ENCODE measurements at places on chromosomes 6 and 20.

DNA sequence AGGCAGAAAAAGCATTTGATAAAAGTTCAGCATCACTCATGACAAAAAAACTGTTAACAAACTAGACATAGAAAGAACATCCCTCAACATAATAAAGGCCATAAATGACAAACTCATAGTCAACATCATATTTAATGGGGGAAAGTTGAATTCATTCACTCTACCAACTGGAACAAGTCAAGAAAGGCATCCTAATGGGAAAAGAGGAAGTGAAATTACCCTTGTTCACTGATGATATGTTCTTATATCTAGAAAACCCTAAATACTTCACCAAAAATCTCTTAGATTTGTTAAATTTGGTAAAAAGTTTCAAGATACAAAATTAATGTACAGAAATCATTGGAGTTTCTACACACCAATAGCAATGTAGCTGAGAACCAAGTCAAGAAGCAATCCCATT is 48.9 kb downstream of the GGTLC1 start:
- no peak for DNase-seq

GRCh38 chr20:47665221-47665991 is 119.9 kb downstream of the SULF2 start:
- no peak for DNase-seq

GRCh38 chr20:41175727-41176330 is 38.5 kb downstream of the PLCG1 start:
- DNase-seq, result no peak

- DNase-seq, result no peak
Measured at GRCh38 chr20:6348908-6349307, 226.1 kb upstream of the FERMT1 start.

DNA sequence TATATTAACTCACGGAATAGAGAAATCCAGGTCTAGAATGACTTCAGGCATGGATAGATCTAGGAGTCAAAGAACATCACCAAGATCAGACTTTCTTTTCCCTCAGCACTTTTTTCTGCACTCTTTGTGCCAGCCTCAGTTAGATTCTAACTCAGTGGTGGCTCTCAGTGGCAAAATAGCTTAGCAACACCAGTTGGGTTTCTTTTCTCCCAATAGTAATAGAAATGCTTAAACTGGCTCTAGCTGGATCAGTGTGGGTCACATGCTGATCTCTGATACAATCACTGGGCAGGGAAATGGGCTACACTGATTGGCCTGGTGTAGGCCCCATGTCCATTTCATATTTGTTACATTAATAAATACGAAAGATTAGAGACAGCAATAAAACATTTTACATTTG is 44.2 kb upstream of the ARFGEF2 start:
- DNase-seq, result no peak

DNA sequence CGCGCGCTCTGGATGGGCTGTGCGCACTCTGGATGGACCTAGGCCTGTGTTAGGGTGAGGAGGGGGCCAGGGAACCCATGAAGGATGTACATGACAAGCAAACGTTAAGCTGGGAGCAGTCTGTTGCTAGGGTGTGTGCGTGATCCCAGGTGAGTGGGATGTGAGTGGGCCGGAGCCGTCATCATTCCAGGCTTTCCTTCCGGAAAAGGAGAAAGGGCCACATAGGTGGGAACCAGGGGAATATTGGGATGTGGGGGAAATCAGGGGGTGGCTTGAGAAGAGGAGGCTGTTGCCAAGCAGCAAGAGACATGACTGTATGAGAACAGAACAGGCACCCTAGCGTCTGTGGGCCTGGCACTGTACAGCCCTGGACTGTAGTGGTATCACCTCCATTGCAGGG is 49.7 kb upstream of the EPB41L1 start:
- DNase-seq, result no peak

GRCh38 chr6:47034421-47034820 is 7.7 kb downstream of the ADGRF1 start:
- DNase-seq, result no peak

DNA sequence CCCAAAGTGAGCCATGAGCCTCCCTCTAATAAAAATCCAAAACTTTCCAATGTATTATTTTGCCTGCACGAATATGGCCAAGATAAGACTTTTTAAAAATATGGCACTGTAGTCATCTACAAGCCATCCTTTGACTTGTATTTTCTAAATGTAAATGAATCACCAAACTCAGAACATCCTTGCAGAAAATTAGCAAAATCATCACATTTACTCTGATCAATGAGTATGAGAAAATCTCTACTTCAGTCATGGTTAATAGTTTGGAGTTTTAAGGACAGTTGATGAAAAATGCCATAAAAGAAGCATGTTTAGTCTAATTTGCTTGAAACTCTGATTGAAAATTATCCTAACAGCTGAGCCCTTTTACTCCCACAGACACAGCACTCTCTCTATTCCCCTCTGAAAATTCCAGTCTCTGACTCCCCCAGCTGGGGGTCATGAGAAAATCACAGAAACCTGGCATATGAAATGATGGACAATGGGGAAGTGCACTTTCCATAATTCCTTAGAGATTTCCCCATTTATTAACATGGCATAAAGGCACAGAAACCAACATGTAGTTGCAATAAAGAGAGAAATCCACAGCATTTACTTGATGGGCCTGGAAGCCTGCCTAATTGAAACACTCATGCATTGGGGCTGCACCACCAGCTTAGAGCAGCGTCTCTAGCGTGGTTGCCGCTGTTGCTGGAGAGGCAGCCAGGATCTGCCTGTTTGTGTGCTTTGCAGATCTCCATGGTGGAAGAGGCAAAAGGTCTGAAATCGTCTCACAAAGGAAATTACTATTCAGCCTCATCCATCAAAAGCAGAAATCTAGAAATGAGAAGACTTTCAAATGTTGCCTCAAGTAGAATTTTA is 214.0 kb downstream of the WDR27 start:
- DNase-seq, result no peak

GRCh38 chr20:53382263-53382844 is 211.3 kb downstream of the ZNF217 start:
- DNase-seq, result no peak

GRCh38 chr20:991850-992249 is 10.3 kb downstream of the RSPO4 start:
- no peak for DNase-seq

GRCh38 chr6:144006736-144007477 is 1.2 kb downstream of the PLAGL1 start:
- no peak for DNase-seq

- no peak for DNase-seq
Measured at GRCh38 chr20:24753130-24753529, 195.9 kb upstream of the CST7 start.

DNA sequence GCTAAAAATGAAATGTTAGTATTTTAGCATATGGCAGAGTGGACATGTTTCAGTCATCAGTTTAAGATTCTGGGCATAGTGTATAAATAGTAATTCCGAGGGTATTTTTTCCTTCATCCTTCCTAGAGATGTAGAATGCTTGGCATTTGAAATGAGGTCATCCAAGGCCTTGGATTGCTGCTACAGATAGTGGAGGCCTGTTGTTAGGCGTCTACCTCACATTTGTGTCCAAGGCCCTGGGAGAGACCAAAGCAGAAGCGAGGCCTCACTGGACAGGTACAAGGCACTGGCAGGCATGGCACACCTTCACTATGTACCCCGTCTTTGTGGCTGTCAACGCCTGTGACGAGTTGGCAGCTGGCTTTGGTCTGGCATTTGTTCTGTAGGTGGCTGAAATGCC is 58.0 kb downstream of the DTD1 start:
- no peak for DNase-seq

DNA sequence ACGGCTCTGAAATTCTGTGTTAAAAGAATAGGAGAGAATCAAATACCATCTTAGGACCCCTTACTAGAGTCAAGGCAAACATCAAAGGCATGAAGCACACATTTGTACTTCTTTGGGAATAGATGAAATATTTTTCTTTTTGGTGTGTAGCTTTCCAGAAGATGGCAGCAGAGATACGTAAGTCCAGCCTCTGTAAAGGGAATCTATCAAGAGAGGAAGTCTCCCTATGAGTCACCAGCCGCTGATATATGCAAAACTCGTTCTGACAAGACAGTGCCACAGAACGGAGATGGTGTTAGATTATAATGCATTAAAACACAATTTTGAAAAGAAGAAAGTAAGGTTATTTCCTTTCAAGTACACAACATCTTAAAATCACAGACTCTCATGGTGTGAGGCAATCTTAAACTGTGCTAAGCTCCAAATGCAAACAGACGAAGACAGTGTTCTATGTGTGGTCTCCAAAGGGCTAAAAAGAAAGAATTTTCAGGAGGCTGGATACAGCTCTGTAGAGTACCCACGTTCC is 120.0 kb upstream of the AGPAT4 start:
- DNase-seq, result peak; percentile 32

- DNase-seq, result no peak
Measured at GRCh38 chr6:36364669-36365479, 22.6 kb downstream of the ETV7 start.

- DNase-seq, result peak; percentile 4
Measured at GRCh38 chr20:23161968-23162696, 76.0 kb upstream of the CD93 start.

DNA sequence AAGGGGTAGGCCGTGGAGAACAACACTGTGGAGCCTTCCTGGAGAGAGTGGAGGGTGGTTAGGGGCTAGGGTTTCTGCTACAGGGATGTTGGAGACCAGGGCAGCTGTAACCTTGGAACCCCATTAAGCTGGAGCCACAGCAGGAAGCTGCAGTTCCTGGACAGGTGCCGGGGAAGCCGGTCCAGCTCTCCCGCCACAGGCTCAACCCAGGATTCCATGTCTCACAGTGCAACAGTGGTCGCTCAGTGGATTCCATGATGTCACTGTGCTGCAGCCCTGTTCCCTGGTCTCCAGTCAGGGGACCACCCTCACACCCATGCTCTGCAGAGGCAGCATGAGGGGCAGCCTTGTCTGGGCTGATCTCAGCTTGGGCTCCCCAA is 264.6 kb upstream of the CDYL start:
- DNase-seq, result no peak

GRCh38 chr6:35343092-35343834 is 905 bp downstream of the PPARD start:
- no peak for DNase-seq

GRCh38 chr6:25053875-25054371 is 118.2 kb upstream of the RIPOR2 start:
- DNase-seq, result no peak

- no peak for DNase-seq
Measured at GRCh38 chr20:54347166-54347833, 128.1 kb upstream of the DOK5 start.

DNA sequence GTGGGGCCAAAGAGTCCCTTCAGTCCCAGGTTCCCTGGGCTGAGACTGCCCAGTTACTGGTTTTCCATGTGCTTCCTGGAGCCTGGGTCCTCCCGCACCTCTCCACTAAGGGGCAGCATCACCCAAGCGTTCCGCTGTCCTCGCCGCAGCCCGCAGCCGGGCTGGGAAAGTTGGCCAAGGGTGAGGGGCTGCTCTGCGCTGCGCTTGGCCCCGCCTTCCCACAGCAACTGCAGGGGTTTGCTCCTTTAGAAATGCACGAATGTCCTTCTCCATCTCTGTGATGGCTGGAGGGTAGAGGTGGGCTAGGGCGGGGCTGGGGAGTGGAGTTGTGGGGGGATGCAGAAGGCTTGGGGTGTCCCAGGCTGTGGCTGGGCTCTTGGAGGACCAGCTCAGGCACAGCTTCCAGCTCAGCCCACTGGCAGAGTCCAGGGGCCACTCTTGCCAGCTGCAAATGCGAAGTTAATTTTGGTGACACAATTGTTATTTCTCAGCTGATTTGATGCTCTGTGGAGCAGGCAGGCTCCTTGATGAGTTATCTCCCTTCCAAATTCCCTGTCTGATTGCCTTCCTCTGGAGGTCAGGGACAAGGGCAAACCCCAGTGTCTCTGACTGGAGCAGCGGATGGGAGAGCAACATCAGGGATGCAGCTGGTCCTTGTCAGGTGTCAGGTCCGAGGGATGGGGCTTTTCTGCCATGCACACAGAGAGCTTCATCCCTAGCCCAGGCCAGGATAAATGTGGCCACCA is 63.2 kb downstream of the NOL4L start:
- DNase-seq, result peak; percentile 45

- no peak for DNase-seq
Measured at GRCh38 chr6:97438011-97438671, 155.1 kb upstream of the MMS22L start.

- DNase-seq, result no peak
Measured at GRCh38 chr6:21070620-21071019, 522.9 kb upstream of the SOX4 start.

DNA sequence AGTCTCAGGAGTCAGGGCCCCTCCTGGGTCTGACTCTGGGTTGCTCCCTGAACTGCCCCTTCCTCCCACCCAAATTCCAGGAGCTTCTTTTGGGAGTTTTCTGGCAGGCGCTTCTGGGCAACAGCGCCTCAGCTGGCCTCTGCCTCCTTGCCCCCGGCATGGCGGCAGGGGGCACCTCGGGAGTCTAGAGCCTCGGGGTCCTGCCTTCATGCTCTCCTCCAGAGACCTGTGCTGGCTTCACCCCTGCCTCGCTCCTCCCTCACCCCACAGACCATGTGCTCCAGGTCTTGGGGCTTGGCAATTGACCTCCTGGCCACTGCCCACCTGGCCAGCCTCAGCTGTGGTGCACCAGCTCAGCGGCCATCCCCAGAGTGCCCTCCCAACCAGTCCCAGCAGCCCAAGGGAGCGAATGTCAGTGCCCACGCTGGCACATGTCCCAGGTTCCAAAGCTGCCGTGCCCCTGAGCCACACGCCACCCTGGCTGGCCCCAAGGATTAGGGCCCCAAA is 43.4 kb downstream of the SRC start:
- no peak for DNase-seq

GRCh38 chr6:88650029-88650619 is 313.3 kb downstream of the RNGTT start:
- no peak for DNase-seq

GRCh38 chr6:73491377-73491776 is 29.5 kb downstream of the EEF1A1 start:
- DNase-seq, result no peak

- DNase-seq, result peak; percentile 65
Measured at GRCh38 chr6:36094753-36095496, 35.4 kb upstream of the MAPK13 start.

DNA sequence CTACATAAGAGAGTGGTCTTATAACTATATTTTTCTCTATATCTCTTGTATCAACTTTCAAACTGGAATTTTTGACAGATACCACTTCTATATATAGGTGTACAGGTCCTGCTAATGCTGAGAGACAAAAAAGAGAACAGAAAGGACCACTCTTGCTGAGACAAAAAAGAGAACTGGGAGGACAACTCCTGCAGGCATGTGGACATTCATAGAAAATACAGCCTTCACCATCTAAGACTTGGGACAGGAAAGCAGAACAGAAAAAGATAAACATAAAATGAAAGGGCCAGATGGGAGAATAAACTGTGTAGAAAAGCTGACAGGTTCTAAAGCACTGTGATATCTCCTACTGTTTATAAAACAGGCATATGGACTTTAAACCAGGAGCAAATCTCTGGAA is 541.0 kb upstream of the ADGRB3 start:
- DNase-seq, result no peak

GRCh38 chr20:60690771-60691170 is 561.3 kb upstream of the CDH4 start:
- no peak for DNase-seq
